RWPE1 (cell line): ENCODE measurements at places on chromosomes 2 and 18.

DNA sequence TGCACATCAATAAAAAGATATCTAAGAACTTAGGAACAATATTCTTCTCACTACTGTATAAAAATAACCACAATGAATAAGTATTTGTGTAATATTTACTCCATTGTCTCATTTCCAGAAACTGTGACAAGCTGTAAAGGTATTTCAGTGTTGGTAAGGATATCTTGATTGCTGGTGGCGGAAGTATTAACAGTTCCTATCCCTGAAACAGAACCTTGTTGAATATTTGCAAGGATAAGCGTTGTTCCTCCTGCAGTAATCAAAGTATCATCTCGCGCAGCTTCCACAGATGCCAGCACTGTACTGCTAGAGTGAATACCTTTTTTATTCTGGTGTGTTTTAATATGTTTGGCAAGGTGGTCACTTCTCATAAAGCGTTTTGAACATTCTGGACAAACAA, 55.3 kb downstream of the SP3 start:
- no peak for DNase-seq

DNA sequence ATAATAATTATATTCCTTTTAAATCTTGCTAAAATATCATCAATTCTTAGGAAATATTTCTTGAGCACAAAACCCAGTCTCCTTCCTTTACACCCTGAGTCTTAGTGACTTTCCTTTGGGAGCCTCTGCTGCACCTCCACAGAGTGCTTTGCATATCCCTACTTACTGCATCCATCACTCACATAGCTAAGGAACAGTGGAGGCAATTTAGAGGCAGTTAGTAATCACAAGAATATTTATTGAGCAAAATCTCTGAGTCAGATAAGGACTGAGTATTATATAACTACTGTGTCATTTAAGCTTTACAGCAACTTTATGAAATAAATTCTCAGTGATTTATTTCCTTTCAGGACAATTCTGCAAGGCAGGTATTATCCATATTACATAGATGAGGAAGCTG, 327.7 kb downstream of the TMX3 start:
- no peak for DNase-seq

- DNase-seq = no peak
These were observed 331.8 kb downstream of the ALK start for GRCh38 chr2:29589440-29590103.

GRCh38 chr18:59737776-59738300, 40.6 kb upstream of the CCBE1 start:
- DNase-seq = no peak

DNA sequence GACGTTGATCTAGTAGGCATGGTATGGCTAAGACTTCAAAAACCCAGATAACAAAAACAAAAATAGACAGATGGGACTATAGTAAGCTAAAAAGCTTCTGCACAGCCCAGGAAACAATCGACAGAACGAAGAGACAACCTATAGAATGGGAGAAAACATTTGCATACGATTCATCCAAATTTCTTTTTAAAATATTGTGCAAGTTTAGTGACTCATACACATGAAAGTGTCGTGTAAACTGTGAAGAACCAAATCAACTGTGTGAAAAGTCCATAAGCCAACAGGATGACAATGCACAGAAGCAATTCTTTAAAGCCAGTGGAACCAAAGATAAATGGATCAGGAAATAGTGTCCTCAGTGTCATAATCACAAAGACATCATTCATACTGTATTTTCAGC, 671.1 kb downstream of the RNF144A start:
- DNase-seq = no peak

GRCh38 chr2:43178602-43179542, 47.5 kb downstream of the ZFP36L2 start:
- DNase-seq = peak; percentile 85

GRCh38 chr18:74478880-74479279, 17.3 kb upstream of the CNDP2 start:
- no peak for DNase-seq

DNA sequence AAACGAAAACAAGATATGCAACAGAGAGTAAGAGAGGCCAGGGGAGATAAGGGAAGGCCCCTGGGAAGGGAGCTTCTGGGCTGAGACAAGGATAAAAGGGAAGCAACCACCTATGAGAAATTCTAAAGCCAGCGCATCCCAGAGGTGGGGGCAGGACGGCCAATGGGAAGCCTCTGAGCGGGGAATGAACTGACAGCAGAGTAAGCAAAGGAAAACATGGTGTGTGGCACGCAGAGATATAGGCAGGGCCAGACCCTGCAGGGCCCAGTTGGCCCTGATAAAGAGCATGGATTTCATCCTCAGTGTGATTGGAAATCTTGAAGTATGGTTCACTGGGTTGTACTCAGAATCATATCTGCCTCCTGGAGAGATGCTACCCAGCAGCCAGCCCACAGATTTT, 78.7 kb downstream of the IRS1 start:
- DNase-seq = no peak
